Hypothalamus (tissue), 51 donors: ENCODE measurements at places on chromosomes 4 and X.
A peak's percentile ranks its signal among the peaks of the same experiment; 100 is the strongest.

- DNase-seq = no peak
Observed at GRCh38 chr4:149145803-149146202, 669.8 kb downstream of the IQCM start.

DNA sequence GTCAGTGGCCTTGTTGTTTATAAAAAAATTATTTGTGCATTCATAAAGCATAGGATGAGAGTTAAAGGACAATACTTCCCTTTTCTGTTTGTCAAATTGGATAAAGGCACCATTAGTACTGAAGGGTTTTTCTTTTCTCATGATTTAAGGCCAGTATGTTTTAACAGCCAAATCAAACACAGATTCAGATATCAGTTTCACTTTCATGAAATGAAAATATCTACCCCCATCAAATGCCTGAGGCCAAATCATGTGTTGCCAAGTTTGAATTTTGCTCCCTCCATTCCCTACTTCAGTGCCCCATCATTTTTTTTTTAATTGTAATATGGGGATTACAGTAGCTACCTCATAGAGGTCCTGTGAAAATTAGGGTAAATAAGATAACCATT, 745.9 kb downstream of the RPA4 start:
- no peak for DNase-seq

GRCh38 chrX:38732866-38733265, 68.4 kb upstream of the MID1IP1 start:
- no peak for DNase-seq

DNA sequence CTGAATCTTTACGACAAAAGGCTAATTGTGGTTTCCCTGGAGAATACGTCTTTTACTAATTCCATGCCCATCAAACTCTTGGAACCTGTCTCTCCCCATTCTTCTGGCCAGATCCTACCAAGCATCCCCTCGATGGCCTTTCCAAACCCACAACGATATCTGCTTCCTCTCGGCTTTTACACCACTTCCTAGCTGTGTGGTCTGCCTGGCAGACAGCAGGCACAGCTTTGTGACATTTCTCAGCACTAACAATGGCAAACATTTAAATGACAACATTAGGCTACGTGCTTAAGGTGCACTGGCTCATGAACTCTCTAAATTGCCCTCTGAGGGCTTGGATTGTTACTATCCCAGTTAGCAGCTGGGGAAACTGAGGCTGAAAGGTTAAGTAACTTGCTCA, 141.0 kb downstream of the NSUN7 start:
- DNase-seq = no peak

DNA sequence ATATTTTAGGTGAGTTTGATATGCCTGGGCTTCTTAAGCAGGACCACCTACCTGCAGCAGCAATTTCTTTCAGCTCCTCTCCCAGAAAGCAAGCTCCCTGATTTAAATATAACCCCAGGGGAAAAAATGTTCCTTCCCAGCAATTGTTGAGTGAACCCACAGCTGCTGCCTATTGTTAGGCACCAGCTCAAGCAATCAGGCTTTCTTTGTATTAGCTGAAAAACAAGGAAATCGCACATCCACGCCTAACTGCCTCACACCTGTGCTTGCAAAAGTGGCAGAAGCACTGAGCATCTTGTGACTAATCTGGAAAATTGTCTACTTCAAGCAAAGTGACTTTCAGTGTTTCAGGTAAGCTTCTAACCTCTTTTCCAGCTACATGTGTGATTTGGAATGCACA, 432.2 kb downstream of the SMARCA1 start:
- DNase-seq = no peak

- DNase-seq = no peak
Observed at GRCh38 chrX:114787061-114787460, 203.2 kb downstream of the HTR2C start.

GRCh38 chr4:141435446-141436225, 200.7 kb upstream of the IL15 start:
- no peak for DNase-seq

DNA sequence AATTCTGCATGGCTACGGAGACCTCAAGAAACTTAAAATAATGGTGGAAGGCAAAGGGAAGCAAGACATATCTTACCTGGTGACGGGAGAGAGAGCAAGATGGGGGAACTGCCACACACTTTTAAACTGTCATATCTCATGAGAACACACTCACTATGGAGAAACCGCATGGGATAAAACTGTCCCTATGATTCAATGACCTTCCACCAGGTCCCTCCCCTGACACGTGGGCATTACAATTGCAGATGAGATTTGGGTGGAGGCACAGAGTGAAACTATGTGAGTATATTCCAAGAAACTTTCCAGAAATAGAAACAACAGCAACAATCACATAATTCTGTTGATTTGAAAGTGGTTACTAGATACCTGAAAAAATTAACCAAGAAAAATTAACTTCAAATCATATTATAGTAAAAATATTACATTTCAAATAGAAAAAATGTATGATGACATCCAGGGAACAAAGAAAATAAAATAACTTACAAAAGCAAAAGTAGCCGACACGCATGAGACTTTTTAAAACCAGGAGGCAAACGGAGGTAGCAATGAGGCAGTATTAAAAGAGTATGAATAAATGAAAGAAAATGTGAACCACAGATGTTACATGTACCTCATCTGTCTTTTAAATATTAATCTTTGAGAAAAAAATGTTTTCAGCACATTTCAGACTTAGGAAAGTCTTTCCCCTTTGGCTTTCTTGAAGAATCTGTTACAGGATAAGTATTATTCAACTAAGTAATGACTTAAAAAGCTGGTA, 879.5 kb downstream of the TECRL start:
- DNase-seq = no peak

DNA sequence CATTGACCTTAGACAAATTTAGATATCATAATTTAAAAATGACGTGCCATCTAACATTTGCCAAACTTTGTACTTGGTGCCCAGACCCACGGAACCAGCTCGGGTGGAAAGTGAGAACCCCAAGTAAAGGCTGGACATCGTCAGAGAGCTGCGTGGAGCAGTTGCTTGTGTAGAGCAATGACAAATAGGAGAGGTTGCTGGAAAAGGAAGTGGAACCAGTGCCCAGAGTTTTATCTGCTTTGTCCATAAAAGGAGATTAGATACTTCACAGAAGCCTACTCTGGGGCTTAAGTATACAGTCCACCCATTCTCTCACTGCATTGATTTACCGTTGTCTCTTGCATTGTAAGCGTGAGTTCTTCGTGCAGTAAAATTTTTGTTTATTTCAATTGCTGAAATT, 5.4 kb upstream of the TBC1D1 start:
- DNase-seq = no peak

- no peak for DNase-seq
Observed at GRCh38 chr4:145552181-145552822, 66.9 kb upstream of the MMAA start.

- no peak for DNase-seq
Observed at GRCh38 chr4:119139822-119140252, 4.2 kb downstream of the MYOZ2 start.

DNA sequence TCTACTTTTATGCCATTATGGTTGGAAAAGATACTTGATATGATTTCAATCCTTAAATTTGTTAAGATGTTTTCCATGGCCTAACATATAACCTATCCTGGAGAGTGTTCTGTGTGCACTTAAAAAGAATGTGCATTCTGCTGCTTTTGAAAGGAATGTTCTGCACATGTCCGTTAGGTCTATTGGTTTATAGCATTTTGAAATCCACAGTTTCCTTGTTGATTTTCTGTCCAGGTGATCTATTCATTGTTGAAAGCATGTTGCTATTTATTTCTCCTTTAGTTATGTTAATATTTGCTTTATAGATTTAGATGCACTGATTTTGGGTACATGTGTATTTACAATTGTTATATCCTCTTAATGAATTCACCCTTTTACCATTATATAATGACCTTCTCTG, 5.7 kb upstream of the KLKB1 start:
- DNase-seq = no peak

GRCh38 chrX:94057385-94057784, 383.4 kb downstream of the FAM133A start:
- DNase-seq = no peak

DNA sequence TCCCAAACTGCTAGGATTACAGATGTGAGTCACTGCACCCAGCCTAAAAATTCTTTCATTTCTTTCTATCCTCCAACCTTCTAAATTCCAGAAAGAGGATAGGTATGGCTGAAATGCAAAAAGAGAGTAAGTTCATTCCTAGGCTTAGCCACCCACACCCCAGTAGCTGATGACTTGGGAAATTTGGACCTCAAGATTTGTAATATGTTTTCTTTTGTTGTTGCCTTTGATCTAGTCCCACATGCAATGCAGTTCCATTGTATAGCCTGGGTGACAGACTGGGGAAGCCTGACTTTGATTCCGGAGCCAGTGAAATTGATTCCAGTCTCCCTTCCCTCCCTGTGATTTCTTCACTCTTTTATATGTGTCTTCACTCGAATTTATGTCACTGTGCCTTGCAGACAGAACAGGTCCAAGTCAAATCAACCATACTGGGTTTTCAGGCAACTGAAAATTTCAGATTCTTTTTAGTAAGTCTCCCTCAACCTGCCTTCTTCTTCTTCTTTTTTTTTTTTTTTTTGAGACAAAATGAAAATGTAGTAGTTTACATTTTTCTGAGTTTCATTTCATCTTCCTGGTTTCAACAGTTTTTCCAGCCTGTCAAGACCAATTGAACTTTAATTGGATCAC, 176.2 kb upstream of the RBPJ start:
- no peak for DNase-seq

DNA sequence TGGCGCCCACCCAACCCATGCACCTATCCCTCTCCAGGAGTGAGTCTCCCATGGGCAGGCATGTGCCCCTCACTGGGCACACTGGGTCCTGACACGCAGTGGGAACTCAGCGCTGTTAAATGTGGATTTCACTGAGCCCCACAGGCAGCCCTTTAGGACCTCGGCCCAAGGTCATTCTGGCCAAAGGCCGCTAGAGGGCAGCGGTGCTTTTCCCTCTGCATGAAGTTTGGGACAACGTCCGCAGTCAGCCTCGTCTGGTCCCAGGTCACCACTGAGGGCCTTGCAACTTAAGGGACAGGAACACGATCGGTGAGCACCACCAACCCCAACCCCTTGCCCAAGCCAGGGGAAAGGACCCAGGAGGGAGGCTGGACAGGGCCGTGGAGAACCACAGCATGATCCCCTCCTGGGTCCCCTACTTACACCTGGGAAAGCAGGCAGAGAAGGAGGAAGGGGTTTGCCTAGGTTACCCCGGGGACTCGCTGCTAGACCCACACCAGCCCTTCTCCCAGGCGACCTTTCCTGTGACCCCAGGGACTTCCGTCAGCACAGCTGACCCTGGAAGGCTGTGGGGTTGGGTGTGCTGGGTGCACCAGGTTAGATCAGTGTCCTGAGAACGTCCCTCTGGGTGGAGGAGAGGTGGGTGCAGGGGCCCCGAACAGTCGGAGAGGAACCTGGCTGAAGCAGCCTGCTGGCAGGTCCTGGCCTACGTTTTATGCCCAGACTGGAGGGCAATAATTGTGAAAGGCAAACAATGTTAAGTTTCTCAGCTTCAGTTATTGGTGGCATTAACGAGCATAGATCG, 24.0 kb downstream of the CYTL1 start:
- DNase-seq = peak; percentile 15

- DNase-seq = no peak
Observed at GRCh38 chr4:158788516-158788915, 19.7 kb downstream of the FNIP2 start.

DNA sequence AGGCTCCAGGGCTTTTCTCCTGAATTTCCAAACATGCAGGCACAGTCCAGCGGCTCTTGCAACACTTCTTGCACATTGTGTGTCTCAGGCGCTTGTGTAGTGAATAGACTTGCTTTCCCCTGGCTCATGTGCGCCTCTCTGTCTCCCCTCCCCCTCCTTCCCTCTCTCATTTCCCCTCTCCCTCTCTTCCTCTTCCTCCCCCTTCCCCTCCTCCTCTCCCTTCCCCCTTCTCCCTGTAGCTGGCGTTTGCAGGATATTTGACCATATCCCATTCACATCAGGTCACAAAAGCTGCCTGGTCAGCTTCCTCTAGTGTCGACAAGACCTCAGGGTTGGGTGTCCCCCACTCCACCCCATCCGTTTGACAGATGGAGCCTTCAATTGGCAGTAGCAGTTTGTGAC, 2.4 kb downstream of the CHST7 start:
- DNase-seq = no peak

DNA sequence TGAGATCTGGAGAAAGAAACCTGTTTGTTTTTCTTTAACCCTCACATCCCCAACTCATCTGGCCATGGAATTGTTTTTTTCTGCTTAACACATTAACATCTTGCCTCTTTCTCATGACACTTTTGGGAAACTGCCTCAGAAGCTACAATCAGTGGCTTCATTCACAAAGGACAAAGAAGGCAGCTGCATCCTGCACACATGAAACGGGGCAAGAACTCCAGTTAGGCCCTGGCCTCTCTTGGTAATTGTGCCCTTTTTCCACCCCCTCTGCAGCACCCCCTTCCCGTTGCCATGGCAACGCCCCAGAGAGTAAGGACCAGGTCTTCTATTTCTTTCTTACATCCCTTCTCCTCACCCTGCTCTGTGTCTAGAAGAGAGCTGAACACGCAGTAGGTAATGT, 103.4 kb downstream of the PDGFRA start:
- DNase-seq = no peak

- DNase-seq = no peak
Observed at GRCh38 chr4:105495667-105496066, 21.8 kb upstream of the PPA2 start.

DNA sequence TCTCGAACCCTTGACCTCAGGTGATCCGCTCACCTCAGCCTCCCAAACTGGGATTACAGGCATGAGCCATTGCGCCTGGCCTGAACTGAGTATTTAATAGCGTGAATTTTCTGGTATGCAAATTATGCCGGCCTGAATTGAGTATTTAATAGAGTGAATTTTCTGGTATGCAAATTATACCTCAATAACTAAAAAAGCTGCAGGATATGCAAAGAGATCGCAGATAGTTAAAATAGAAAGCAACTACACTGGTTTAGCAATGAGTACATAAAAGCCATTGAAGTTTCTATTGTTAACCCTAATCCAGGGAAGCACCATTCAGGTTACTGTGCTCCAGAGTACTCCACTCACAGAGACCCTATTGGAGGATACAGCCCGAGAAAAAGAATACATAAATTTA, 22.8 kb downstream of the FBXW7 start:
- no peak for DNase-seq

- DNase-seq = no peak
Observed at GRCh38 chr4:98838977-98839618, 89.8 kb downstream of the EIF4E start.
